ENCODE measurements at places on chromosomes 11 and 22. TPM values are rescaled to one million over a fixed set of nuclear protein-coding genes. Genes with fewer than 3 reads are reported as not detected.

GRCh38 chr11:6631361-6631890, 12.2 kb upstream of the TPP1 start:
- DNase-seq = no peak

PIWIL4 gene
- 0.60 TPM for total RNA-seq

- DNase-seq = peak; percentile 47
Observed at GRCh38 chr11:79493555-79494171, 52.8 kb upstream of the TENM4 start.

MPZL2 gene
- total RNA-seq = 5.3 TPM

RHBDD3 gene
- 28.8 TPM for total RNA-seq

GRCh38 chr11:203945-204586, 3.1 kb downstream of the BET1L start:
- peak; percentile 13 for DNase-seq

- peak; percentile 20 for DNase-seq
Observed at GRCh38 chr11:7160814-7161489, 72.2 kb downstream of the RBMXL2 start.

GRCh38 chr11:121567995-121568394, 115.2 kb upstream of the SORL1-AS1 start:
- no peak for DNase-seq

ELF5 gene
- not detected for total RNA-seq

DNA sequence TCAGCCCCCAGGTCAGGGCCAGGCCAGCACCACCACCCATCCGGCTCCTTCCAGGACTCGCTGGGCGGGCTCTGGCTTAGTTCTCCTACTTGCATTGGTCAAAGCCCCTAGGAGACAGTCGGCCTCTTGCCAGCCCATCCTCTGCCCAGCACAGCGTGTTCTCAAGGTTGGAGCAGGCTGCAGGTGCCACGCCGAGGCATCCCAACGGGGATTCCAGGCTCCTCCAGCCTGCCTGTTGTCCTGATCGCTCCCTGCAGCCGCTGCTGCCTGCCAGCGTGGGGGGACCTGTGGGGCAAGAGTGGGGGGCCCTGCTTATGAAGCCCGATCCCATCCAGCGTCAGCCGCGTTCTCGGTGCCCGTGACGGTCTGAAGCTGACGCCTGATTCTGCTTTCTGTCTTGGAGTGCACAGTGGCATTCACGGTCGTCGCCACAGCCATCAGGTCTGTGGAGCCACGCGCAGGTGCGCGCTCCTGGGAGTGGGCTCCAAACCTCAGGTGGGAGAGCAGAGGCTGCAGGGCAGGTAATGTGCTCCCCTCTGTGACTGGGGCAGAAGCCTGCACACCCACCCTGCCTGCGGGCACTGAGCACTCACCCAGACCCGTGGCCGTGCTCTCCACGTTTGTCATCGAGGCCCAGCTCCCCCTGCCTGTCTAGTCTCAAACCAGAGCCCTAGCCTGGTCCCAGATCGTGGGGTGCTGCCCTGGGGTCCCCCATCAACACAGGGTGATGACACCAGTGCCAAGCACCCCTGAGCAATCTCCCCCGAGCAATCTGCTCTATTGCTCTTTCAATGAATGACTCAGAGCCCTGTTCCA, 991.6 kb downstream of the BRD1 start:
- DNase-seq = no peak

- DNase-seq = peak; percentile 83
Observed at GRCh38 chr11:9601037-9601875, 27.8 kb downstream of the WEE1 start.

DNA sequence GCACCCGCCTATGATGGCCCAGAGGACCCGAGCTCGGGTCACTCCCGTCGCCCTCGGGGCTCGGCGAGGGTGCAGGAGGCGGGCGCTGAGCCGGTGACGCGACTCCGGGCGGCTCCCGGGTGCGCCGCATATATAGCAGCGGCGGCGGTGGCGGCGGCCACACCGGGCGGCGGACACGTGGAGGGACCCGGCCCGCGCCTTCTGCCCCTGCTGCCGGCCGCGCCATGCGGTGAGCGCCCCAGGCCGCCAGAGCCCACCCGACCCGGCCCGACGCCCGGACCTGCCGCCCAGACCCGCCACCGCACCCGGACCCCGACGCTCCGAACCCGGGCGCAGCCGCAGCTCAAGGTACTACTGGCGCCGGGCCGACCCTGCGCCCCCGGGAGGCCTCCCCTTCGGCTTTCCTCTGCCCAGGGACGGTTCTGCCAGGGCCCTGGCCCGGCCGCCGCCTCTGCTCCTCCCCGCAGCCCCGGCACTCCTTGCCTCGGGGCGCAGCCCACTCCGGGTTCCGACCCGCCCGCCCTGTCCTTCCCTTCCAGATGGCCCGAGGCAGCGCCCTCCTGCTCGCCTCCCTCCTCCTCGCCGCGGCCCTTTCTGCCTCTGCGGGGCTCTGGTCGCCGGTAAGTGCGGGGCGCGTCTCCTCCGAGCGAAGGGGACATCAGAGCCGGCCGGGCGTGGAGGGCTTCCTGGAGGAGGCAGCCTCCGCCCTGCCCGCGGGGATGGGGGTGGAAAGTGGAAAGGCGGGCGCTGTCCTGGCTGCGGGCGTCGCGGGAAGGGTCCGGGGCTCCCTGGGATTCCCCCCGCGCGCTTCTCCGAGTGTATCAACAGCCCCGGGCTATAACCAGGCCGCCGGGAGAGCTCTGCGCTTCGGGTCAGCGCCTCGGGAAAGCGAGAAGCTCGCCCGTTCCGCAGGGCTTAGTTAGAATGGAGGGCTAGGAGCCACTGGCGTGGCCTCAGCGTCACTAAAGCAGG, at the start of gene GAL:
Gene GAL, plus strand, starts transcription at position 160 of the 972 bp plus-strand sequence. Its CDS starts 380 bp downstream, at position 540.
- no peak for DNase-seq

DNA sequence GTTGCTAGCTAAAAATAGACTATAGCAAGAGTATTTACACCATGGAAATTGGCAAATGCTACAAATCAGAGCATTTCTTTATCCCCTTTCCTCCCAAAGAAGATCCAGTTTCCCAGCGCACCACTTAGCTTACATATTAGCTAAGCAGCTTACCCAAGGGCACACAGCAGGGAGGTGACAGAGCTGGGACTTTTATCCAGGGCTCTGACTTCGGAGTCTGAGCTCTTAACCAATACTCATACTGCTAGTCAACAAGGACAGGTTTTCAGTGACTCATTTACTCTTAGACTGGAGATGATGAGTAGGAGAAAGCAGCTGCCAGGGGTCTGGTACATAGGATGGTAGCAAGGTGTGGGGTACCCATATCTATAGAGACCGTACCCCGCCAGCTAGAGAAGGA, 38.4 kb downstream of the NAV2 start:
- no peak for DNase-seq

DNA sequence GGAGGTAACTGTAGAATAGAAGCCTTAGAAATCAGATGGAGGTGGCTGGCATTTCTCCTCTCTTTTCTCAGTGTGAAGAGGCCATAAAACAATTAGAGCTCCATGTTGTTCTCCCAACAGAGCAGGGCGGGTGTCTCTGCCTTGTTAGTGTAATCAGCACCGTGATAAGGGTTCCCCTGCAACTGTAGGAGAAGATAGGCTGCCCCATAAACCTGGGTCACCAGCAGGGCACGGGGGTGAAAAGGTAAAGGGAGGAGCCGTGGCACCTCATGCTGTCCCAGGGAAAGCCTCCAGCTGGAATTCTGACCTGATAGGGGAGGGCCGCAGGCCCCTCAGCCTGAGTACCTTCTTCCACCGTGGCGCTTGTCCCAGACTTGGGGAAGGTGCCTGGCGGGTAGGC, 68.7 kb downstream of the ISX start:
- no peak for DNase-seq

DNA sequence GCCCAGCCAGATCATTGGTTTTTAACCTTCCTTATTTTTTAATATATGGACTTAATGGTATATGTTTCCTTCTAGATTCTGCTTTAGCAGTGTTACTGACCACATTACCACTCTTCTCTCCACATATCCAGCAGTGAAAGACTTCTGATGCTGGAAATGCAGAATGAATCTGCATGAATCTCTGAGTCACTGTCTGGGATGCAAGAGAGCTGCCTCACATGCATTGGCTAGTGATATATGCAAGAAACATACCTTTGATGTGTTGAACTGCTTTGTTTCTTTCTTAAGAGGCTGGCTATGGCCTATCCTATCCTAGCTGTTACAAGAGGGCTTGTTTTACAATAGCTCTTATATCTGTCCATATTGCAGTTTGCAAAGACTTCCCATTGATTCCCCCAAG, 16.6 kb upstream of the AMPD3 start:
- no peak for DNase-seq

DNA sequence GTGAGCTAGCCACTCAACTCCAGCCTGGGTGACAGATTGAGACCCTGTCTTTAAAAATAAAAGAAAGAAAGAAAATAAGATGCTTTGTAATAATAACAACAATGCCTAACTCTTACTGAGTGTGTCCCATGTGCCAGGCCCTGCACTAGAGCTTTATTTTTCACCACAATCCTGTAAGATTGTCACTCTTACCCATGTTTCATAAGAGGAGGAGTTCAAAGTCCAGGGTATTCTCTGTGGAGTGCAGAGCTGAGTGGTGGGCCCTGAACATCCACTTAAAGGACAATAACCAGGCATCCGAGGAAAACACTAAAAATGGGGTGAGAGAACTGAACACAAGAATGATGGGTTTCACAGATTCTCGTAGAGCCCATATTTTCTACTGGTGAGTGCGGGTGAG, 925 bp upstream of the C11orf52 start:
- no peak for DNase-seq

DNA sequence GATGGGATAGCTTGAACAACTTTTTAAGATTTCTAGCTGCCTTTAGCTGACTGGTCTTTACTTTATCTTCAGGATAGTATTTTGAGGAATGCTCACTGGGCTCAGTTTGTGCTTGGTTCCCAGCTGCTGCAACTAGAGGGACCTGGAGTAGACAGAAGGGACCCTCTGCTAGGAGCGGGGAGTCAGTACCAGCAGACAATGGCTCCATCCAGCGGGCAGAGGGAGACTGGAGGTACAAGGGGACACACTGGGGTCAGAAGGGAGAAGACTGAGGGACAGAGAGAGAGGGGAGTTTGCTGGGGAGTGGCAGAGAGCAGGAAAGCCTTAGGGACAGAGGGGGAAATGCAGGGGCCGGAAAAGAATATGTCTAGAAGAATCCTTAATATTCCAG, 22.0 kb upstream of the ACER3 start:
- DNase-seq = no peak

PLAAT5 gene
- not detected for total RNA-seq

LMO2 gene
- not detected for total RNA-seq

DNA sequence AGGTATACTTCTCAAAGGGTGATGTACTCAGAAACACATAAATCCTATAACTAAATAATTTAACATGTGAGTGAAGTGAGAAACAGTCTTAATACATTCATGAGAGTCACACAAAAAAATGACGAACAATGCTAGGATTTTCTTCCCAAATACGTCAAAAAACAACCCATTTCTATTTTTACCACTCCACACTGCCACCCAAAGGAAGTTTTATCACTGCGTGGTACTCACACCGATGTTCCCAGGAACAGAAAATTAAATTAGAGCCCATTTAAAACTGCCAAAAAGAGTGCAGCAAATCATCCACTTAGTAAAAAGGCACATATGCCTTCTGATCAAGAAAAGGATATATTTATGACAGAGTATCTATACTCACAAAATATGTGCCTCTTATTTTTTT, 710.9 kb upstream of the FAT3 start:
- no peak for DNase-seq

DNA sequence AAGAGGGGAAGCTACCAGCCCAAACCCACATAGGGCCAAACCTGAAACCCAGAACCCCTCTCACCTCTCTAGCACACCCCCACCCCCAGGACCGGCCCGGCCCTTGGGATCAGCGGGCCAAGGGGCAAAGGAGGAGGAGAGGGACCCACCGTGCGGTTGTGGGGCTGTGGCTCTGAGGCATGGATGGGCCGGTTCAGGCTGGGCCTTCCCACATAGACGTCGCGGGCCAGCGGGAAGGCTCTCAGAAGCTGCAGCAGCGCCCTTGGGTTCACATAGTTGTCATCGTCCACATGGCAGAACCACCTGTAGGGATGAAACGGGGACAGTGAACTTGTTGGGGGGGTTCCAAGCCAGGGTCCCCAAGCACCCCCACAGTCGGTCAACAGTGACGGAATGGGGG, 7.0 kb downstream of the MFNG start:
- DNase-seq = no peak

MN1 gene
- 0.35 TPM for total RNA-seq

LRRC74B gene
- total RNA-seq = not detected

WT1 gene
- total RNA-seq = not detected

DNA sequence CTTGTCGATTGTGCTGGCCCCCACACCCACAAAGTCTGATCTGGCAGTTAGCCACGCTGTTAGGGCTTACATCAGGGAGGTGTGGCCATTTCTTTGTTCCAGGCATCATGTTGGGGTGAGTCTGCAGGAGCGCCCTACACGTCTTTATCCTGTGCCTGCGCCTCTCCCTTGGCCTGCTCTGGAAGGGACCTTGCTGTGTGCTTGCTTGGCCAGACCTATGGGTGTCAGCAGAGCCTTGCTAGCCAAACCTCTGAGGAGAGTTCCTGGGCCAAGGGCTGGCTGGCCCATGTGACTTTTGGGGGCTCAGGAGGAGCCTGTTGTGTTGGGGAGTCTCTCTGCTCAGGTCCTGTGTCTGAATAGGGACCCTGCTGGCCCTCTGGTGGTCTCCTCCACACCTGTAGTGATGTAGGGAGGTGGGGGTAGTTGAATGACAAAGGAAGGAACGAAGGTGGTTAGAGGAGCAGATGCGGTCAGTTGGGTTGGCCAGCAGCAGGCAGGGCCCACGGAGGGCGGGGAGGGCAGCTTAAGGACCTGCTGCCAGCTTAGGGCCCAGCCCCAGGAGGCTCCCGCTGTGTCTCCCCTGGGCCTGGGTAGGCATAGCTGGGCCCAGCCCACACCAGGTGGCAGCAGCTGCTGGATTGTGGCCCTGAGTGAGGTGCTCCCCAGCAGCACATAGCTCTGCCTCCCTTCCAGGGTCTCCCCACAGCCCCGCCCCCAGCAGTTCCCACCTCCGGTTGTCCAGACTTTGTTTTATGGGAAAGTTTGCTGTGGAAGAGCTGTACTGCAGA, 7.9 kb downstream of the PPIL2 start:
- no peak for DNase-seq

- DNase-seq = no peak
Observed at GRCh38 chr11:14315130-14315529, 43.9 kb downstream of the RRAS2 start.

DNA sequence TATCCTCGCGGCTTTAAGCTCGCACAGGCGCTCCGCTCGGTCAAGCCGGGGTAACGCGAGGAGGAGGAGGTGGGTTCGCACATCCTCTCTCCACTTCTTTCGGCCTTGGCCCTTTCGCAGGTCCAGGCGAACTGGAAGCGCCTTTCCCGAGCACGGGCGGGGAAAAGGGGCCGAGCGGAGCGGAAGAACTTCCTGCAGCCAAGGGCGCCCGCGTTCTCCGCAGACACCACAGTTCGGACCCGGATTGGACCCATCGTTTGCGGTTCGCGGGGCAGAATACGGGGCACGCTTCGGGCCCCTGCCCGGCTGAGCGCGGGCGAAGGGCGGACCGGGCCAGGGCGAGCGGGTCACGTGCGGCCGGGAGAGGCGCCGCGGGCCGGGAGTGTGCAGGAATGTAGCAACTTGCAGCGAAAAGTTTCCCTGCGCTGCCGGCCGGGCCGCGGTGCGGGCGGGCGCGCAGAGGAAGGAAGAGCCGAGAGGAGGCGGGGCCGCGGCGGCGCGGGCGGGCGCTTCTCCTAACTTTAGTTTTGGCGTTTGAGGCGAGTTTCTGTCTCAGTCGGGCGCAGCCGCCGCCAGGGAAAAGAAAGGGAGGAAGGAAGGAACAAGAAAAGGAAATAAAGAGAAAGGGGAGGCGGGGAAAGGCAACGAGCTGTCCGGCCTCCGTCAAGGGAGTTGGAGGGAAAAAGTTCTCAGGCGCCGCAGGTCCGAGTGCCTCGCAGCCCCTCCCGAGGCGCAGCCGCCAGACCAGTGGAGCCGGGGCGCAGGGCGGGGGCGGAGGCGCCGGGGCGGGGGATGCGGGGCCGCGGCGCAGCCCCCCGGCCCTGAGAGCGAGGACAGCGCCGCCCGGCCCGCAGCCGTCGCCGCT, at the start of gene YAP1:
Gene YAP1, plus strand, starts transcription at position 552 of the 865 bp plus-strand sequence. CDS start 402 bp downstream, outside the sequence.
- DNase-seq = peak; percentile 67
